ENCODE measurements at places on chromosomes 5 and 9.

GRCh38 chr5:129857116-129857515, 47.1 kb upstream of the CHSY3 start:
- DNase-seq, result no peak
- H3K36me3 ChIP-seq, result no peaks in the 10 kb centered on the region
- H3K4me3 ChIP-seq, result no peak overlapping the region
- no peaks in the 10 kb centered on the region for H3K27me3 ChIP-seq

DNA sequence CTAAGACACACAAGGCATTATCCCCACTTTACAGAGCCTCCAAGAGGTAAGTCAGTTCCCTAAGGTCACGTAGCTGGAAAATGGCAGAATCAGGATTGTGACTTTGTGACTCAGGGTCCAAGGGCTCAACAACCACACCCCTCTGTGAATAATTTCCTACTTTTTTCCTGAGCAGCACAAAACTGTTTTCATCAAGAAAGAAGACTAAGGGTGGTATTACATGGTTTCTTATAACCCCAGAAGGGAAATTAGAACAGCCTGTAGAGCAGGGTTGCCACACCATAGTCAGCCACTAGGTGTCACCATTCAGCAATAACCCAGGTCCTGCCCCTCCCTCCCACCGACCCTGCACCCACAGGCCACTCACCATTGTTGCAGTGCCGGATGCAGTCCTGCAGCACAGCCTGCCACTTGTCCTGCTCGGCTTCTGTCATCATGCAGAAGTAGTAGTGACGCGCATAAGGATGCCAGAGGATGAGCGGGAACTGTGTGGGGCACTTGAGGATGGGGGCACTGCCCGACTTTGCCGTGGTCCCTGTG, 72.1 kb downstream of the LRSAM1 start:
- H3K4me3 ChIP-seq, result no peak overlapping the region
- peak overlapping the region; percentile 56 for H3K27ac ChIP-seq
- H3K4me1 ChIP-seq, result peaks cover 10% of the 10 kb centered on the region
- no peak for DNase-seq
- H3K27me3 ChIP-seq, result no peaks in the 10 kb centered on the region

- H3K27me3 ChIP-seq, result no peaks in the 10 kb centered on the region
- no peak overlapping the region for H3K4me3 ChIP-seq
- no peaks in the 10 kb centered on the region for H3K4me1 ChIP-seq
- DNase-seq, result no peak
Observed at GRCh38 chr9:133884907-133885744, 107.0 kb downstream of the VAV2 start.

GRCh38 chr5:126508962-126509279, 85.7 kb downstream of the GRAMD2B start:
- no peaks in the 10 kb centered on the region for H3K27me3 ChIP-seq
- peaks cover 8% of the 10 kb centered on the region for H3K4me1 ChIP-seq
- H3K4me3 ChIP-seq, result no peak overlapping the region
- no peak for DNase-seq
- no peaks in the 10 kb centered on the region for H3K36me3 ChIP-seq
- H3K27ac ChIP-seq, result peak overlapping the region; percentile 71

- H3K27ac ChIP-seq, result no peak overlapping the region
- peak; percentile 54 for DNase-seq
- H3K4me1 ChIP-seq, result peaks cover 4% of the 10 kb centered on the region
- H3K36me3 ChIP-seq, result no peaks in the 10 kb centered on the region
Observed at GRCh38 chr9:126702151-126703001, 88.6 kb downstream of the LMX1B start.

- H3K4me1 ChIP-seq, result no peaks in the 10 kb centered on the region
- H3K27ac ChIP-seq, result no peak overlapping the region
- H3K4me3 ChIP-seq, result no peak overlapping the region
- no peaks in the 10 kb centered on the region for H3K36me3 ChIP-seq
- H3K27me3 ChIP-seq, result no peaks in the 10 kb centered on the region
Observed at GRCh38 chr5:109644829-109645228, 44.9 kb upstream of the MAN2A1 start.

- H3K36me3 ChIP-seq, result no peaks in the 10 kb centered on the region
- no peak overlapping the region for H3K4me3 ChIP-seq
- no peak overlapping the region for H3K27ac ChIP-seq
- no peaks in the 10 kb centered on the region for H3K27me3 ChIP-seq
- no peaks in the 10 kb centered on the region for H3K4me1 ChIP-seq
- no peak for DNase-seq
Observed at GRCh38 chr5:108763222-108763916, 15.7 kb downstream of the FER start.

DNA sequence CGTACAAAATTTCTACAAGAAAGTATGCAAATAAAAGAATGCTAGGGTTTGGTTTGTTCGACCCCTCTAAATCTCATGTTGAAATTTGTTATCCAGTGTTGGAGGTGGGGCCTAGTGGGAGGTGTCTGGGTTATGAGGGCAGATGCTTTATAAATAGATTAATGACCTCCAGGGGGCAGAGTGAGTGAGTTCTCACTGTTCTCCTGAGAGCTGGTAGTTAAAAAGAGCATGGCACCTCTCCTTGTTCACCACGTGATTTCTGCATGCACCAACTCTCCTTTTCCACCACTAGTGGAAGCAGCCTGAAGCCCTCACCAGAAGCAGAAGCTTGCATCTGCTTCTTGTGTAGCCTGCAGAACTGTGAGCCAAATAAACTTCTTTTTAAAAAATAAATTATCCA, 50.4 kb upstream of the FAM170A start:
- H3K27me3 ChIP-seq, result no peaks in the 10 kb centered on the region
- H3K4me1 ChIP-seq, result no peaks in the 10 kb centered on the region
- H3K4me3 ChIP-seq, result no peak overlapping the region
- no peak overlapping the region for H3K27ac ChIP-seq
- H3K36me3 ChIP-seq, result no peaks in the 10 kb centered on the region
- no peak for DNase-seq

GRCh38 chr5:124194282-124194681, 552.2 kb downstream of the ZNF608 start:
- DNase-seq, result no peak
- no peaks in the 10 kb centered on the region for H3K27me3 ChIP-seq
- no peak overlapping the region for H3K4me3 ChIP-seq
- H3K4me1 ChIP-seq, result no peaks in the 10 kb centered on the region
- H3K36me3 ChIP-seq, result no peaks in the 10 kb centered on the region

DNA sequence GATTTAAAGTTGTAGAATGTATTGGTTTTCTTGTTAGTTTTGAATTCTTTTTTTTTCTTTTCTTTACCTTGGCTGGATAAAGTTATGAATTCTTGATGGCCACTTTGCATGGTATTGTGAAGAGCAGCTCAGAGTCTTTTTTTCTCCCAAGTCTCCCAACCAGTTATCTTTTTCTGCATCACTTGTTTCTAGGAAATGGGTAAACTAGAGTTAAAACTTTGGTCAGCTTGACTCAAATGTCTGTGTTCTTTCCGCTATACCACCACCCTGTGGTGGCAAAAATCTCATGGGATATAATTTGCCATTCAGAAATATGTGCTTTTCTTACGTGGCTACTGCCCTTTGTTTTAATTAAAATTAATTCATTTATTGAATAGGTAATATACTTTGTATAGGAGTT, 113.2 kb downstream of the UNC13B start:
- H3K4me3 ChIP-seq, result no peak overlapping the region
- no peaks in the 10 kb centered on the region for H3K36me3 ChIP-seq
- no peak overlapping the region for H3K27ac ChIP-seq
- H3K27me3 ChIP-seq, result no peaks in the 10 kb centered on the region
- no peaks in the 10 kb centered on the region for H3K4me1 ChIP-seq
- no peak for DNase-seq

DNA sequence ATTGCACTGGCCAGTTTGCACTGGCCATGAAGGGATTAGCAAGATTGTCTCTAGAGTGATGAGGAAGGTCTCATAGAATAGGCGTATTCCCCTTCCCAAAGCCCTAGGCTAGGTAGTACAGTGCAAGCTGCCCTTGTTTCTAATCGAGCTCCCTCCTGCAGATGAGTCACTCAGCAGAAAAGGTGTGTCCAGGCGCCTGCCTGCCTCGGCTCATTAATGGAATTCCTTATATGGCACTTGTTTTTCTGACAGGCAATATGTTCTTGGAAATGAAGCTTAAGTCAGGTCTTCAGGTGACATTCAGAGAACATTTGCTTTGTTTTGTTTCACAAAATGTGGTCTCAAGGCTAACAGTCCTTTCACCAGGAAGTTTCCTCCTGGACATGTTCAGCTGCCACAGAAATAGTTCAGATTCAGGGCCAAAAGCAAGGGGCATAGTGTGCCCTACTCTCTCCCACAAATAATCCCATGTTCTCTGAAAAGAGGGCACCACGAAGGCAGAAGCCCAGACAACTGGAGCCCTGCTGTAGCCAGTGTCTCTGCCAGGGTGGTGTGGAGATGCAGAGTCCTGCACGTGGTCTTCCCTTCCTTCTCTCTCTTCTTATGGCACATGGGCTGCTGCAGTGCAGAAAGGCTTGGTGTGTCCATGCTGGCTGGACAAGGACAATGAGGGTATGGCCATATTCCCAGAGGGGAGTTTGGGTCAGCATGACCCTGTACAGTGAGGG, 281.1 kb upstream of the MAP3K1 start:
- no peaks in the 10 kb centered on the region for H3K4me1 ChIP-seq
- H3K36me3 ChIP-seq, result no peaks in the 10 kb centered on the region
- peak; percentile 82 for DNase-seq
- peak overlapping the region; percentile 88 for H3K27ac ChIP-seq
- H3K27me3 ChIP-seq, result no peaks in the 10 kb centered on the region
- no peak overlapping the region for H3K4me3 ChIP-seq

GRCh38 chr9:121295662-121296191, 27.8 kb downstream of the GSN start:
- H3K27me3 ChIP-seq, result no peaks in the 10 kb centered on the region
- peak overlapping the region; percentile 98 for H3K27ac ChIP-seq
- DNase-seq, result no peak
- no peak overlapping the region for H3K4me3 ChIP-seq

- no peak for DNase-seq
- H3K4me3 ChIP-seq, result no peak overlapping the region
- no peaks in the 10 kb centered on the region for H3K36me3 ChIP-seq
Observed at GRCh38 chr5:51181208-51181894, 201.9 kb upstream of the ISL1 start.

GRCh38 chr9:91716815-91717214, 233.2 kb downstream of the ROR2 start:
- H3K4me1 ChIP-seq, result peaks cover 4% of the 10 kb centered on the region
- H3K4me3 ChIP-seq, result no peak overlapping the region
- H3K27ac ChIP-seq, result no peak overlapping the region
- H3K27me3 ChIP-seq, result no peaks in the 10 kb centered on the region

DNA sequence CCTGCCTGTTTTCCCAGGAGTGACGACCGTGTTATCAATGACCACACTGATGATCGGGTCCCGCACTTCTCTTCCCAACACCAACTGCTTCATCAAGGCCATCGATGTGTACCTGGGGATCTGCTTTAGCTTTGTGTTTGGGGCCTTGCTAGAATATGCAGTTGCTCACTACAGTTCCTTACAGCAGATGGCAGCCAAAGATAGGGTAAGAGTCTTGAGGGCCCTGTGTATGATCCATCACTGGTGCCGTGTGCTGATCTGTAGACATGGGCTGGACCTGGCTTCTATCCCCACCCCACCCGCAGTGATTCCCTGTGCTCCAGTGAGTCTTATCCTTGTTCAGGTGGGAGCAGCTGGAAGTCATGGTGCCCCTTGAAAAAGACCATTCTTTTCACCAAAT, 26.0 kb downstream of the GABRP start:
- DNase-seq, result no peak
- H3K4me3 ChIP-seq, result no peak overlapping the region
- H3K27ac ChIP-seq, result no peak overlapping the region

GRCh38 chr9:34686732-34687131, 4.3 kb downstream of the CCL19 start:
- DNase-seq, result no peak
- H3K36me3 ChIP-seq, result no peaks in the 10 kb centered on the region
- no peak overlapping the region for H3K4me3 ChIP-seq
- H3K27me3 ChIP-seq, result no peaks in the 10 kb centered on the region

DNA sequence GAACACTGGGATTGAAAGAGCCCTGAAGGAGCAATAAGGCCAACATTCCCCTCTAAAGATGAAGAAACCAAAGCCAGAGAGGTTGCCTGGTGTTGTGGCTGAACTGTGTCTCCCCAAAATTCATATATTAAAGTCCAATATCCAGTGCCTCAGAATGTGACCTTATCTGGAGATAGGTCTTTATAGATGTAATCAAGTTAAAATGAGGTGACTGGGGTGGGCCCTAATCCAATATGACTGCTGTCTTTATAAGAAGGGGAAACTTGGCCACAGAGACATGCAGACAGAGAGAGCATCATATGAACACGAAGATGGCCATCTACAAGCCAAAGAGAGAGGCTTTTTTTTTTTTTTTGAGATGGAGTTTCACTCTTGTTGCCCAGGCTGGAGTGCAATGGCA, 66.9 kb upstream of the PLPP1 start:
- no peaks in the 10 kb centered on the region for H3K27me3 ChIP-seq
- peaks cover 19% of the 10 kb centered on the region for H3K4me1 ChIP-seq
- H3K36me3 ChIP-seq, result no peaks in the 10 kb centered on the region
- DNase-seq, result no peak
- H3K27ac ChIP-seq, result peak overlapping the region; percentile 93

- H3K27me3 ChIP-seq, result no peaks in the 10 kb centered on the region
Observed at GRCh38 chr9:81776834-81777233, 87.5 kb upstream of the TLE1 start.

DNA sequence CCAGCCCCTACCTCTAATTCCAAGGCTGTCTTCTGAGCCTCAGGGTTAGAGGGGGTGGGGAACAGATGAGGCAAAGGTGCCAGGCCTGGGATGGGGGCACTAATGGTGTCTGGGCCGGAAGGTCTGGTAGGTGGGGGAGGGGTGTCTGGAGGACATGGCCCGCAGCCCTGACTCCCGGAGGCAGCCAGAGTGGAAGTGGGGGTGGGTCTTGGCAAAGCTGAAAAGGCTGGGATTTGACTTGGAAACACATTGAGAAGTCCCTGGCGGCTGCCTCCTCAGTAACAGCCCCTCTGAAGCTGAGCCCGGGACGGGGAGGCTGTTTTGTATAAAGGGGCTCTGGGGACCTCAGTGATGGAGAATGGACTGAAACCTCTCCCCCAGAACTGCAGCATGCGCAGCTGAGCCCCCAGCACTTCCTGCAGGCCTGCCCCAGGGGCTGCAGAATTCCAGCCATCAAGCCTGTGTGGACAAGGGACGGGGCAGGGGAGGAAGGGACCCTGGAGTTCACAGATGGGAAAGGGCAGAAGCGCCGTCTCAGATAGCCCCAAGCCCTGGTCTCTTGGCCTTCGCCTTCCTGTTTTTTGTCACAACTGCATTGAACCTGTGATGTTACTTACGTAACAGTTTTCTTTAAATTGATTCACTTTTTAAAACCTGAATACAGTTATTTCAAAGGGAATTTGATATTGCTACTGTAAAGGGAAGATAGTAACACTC, 49.3 kb upstream of the SYNPO start:
- H3K27me3 ChIP-seq, result no peaks in the 10 kb centered on the region
- peak overlapping the region; percentile 64 for H3K27ac ChIP-seq
- no peak for DNase-seq
- peaks cover 13% of the 10 kb centered on the region for H3K4me1 ChIP-seq

Data from breast epithelium (tissue), 4 donors.